ENCODE measurements at places on chromosomes 2 and 18.

GRCh38 chr18:47730795-47731194 is 199.7 kb downstream of the SMAD2 start:
- no peak for DNase-seq

- DNase-seq: no peak
Measured at GRCh38 chr2:6791682-6792081, 74.0 kb downstream of the CMPK2 start.

DNA sequence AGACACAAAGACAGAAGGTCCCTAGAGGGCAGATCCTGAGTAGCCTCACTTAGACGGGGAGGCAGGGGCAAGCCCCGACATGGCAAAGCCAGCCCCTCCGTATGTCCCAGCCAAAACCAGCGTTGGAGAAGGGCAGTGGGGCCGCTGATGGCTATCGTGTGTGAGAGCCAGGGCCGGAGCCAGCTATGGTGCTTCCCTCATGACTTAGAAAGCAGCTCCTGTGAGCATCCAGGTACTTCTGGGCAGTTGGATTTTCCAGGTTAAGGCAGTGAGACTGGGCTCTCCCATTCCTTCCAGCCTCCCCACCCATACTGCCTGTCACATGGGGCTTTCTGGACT is 31.2 kb upstream of the ROCK2 start:
- no peak for DNase-seq

DNA sequence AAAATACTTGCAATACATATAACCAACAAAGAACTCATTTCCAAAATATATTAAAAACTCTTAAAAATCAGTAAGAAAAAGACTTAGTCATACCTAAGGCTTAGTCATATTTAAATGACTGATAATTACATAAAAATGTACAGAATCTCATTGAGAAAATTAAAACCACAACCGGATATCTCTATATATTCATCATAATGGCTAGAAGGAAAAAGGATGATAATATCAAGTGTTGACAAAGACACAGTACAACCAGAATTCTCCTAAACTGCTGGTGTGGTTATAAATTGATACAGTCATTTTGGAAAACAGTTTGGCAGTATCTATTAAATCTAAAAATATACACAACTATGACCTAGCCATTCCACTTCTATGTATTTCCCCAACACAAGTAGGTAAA is 27.1 kb upstream of the IHH start:
- no peak for DNase-seq

- no peak for DNase-seq
Measured at GRCh38 chr2:202609381-202610145, 25.2 kb upstream of the FAM117B start.

DNA sequence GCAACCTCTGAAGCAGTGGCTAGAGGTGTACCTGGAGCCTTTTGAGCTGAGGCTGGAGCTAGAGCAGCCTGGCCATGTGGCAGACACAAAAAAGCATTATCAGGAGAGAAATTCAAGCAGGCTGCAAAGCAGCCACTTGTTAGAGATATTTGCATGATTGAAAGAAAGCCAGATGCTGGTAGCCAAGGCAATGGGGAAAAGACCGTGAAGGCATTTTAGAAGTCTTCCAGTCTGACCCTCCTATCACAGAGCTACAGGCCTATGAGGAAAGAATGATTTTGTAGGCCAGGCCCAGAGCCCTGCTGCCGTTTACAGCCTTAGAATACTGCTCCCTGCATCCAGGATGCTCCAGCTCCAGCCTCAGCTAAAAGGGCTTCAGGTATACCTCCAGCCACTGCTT is 41.4 kb upstream of the TNP1 start:
- no peak for DNase-seq

DNA sequence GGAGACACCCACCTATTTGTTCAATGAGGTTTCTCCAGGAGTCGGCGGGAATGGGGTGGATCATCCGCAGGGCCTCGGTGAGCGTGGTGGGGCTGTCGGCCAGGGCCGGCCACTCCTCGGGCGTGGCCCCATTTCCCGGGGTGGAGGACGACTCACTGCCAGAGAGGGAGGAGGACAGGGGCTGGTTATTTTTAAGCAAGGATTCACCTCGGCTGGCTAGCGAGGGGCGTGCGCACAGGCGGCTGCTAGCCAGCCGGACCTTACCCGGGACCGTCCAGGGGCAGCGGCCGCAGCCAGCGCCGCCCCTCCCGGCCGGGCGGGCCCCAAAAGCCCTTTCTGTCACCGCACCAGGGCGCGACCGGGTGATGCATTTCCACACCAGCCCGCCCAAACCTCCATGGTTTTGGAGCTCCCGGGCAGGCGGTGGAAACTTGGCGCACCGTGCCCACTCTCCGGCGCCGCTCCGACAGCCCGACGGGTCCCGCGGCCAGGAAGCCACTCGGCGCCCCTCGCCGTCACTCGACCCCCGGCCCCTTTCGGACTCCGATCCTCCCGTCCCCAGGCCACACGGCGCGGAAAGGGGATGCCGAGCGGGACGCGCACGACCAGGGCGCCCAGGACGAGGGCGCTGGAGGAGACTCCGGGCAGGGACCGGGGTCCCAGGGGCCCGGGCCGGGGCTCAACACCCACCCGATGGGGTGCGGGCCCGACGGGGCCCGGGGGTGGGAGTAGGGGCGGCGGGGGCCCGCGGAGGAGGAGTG is 57.1 kb downstream of the SNORC start:
- no peak for DNase-seq

DNA sequence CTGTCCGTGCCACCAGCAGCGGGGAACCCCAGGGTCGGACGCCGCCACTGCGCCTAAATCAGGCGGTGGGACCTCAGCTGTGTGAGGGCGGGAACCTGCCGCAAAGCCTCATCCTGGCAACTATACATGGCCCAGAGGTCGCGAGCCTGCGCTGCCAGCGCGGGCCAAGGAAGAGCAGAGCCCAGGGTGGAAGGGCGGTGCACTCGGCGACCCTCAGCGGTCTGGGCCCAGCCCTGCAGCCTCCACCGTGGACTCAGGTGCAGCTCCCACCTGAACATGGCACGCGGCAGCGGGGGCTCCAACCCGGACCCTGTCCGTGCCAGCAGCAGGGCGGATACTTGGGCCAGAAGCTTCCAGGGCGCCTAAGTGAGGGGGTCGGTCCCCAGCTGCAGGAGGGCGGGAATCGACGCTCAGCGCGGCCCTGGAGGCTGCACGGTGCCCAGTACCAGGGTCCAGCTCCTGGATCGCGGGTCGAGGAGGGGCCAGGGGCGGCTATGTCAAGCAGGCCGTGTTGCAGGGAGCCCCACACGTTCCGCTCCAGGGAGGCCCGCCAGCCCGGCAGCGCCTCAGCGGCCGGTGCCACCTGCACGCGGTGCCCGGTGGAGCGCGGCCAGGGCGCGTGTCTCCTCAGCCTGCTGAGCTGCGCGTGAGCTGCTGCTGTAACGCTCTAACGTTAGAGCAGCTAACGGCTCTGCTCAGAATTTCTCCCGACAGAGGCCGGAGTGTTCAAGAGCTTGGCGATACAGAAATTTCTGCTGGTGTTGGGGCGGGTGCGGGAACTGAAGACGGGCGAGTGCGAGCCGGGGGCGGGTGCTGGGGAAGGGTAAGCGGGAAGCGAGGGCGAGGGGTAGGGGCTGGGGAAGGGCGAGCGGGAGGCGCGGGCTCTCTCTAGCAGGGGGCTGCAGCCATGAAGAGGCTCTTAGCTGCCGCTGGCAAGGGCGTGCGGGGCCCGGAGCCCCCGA is at the start of gene ANKRD30B:
TSS of gene ANKRD30B (plus strand) at position 660 of the 962 bp plus-strand sequence. CDS start at position 908, 248 bp downstream.
- no peak for DNase-seq

GRCh38 chr18:22171258-22172119 is 2.1 kb downstream of the GATA6 start:
- no peak for DNase-seq

- no peak for DNase-seq
Measured at GRCh38 chr2:8442833-8443486, 238.9 kb upstream of the ID2 start.

DNA sequence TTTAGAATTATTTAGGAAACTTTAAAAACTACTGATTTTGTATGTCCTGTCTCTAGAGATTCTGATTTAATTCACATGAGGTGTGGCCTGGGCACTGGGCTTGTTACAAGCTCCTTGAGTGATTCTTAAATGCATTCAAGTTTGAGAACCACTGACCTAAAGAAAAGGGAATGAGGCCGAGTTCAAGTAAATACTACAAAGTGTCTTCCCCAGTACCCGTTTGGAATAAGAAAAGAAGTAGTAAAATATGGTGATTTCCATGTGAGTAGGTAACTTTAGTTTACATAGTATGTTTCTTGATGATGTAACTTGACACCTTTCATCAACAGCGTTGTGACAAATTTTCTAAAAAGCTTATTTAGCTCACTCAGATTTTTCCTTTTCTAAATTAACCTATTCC is 1022.9 kb upstream of the NRXN1 start:
- no peak for DNase-seq

DNA sequence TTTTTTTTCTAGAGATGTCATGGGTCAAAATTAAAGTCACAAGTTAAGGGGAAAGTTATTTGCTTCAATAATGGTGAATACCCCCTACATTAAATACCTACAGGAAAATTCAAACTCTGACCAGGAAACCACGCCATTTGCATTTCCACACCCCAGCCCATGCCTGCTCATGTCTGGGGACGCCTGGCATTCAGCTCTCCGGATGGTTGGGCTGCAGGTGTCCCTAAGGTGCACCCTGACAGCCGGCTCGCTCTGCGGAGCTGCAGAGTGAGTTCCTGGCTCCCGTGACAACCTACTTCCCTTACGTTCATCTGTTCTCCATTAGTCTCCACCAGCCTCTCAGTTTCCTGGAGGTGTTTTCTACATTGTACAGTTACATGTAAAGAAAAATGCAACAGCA is 122.7 kb upstream of the RIOK3 start:
- DNase-seq: no peak

DNA sequence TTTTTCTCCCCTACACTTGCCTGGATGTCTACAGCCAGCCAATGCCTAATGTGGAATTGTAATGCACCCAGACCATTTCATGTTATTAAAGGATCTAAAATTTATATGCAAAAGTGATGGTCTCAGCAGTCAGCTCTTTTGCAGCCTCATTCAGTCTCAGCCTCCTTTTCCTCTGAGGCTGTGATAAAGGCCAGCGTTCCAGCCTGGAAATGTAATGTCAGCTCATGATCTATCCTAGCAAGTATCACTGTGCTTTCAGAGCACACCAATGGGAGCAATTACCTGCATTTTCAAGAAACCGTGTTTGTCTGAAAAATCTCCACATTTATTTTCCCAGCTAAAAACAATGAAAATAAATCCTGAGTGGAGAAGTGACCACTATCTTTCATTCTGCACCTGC is 274.6 kb downstream of the CDH20 start:
- DNase-seq: no peak

DNA sequence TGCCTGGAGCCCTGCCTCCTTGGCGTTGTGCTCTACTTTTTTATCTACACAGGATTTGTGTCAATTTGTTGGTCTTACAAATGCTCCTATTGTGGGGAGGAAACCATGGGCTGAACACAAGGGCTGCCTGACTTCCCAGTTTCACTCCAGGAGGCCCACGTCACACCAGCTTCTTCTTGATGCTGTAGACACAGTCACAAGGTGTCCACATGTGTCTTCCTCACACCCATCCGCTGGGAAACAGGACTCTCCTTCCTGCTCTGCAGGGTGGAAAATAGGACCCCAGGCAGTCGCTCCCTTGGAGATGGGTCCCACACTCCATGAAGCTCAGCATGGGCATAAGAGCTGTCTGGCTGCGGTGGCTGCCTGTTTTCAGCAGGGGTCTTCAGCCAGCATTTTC is 468.2 kb downstream of the EPHA4 start:
- no peak for DNase-seq

DNA sequence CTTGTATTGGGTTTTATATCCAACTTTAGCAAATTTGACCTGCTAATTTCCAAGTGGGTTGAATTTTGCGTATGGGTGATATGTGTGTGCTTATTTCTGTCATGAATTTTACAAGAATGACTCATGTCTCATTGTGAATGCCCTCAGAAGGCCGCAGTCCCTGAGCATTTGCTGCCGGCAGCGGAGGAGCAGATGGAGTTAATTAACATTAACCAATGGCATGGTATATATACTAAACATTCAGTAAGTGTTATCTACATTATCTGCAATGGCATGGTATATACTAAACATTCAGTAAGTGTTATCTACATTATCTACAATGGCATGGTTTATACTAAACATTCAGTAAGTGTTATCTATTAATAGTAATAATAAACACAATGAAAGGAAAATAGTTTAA is 90.1 kb downstream of the DOK6 start:
- DNase-seq: no peak

DNA sequence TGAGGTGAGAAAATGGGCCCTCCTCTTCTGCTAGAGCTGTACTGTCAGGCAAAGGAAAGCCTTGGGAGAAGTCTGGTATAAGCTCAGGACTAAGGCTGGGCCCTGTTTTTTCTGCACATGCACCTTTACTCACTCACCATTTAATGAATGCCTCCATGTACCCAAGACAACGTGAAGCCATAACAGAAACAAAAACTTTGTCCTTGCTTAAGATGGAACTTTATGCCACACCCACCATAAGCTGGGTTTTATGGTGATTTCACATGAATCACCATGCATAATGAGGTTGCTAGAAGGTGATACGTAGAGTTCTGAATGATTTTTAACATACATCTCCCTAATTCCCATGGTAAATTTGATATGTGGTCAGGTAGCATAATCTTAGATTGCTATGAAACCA is 63.7 kb upstream of the CYP26B1 start:
- DNase-seq: no peak

DNA sequence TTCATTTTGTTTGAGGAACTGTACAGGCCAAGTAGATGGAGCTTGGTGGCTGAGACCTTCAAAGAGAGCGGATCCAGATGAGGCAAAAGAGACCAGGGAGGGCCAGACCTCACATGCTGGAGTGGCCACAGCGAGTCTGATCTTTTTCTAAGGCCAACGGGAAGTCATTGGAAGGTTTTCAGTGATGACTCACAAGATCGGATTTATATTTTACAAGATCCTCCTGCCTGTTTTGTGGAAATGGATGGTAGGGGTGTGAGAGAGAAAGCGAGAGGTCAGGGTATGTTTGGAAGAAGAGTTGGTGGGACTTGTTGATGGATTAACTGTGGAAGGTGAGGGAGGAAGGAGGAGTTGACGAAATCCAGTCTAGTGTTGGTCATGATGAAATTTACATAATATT is 44.6 kb upstream of the TUBA3D start:
- no peak for DNase-seq

DNA sequence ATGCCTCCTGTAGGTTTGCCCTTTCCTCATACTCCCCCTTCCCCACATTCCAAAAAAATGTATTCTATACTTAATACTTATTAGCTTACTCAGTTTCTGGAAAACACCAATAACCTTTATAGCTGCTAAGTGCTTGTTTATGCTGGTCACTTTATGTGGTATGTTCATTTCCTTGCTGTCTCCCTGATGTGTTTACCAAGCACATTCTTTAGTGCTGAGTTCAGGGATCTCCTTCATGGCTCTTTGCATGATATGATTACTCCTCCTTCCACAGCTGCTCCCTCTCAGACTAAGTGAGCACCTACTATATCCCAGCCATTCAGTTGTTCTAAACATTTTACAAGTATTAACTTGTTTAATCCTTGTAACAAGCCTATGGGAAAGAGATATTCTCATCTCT is 698.3 kb upstream of the FANCL start:
- DNase-seq: no peak

GRCh38 chr2:190462181-190462580 is 54.0 kb downstream of the MFSD6 start:
- DNase-seq: no peak

- DNase-seq: no peak
Measured at GRCh38 chr2:149145314-149146295, 107.1 kb downstream of the LYPD6B start.

- no peak for DNase-seq
Measured at GRCh38 chr18:31931163-31931885, 11.6 kb downstream of the TRAPPC8 start.

Measured in NCI-H2107 (cell line).